ENCODE measurements at places on chromosomes 6 and 20.

DNA sequence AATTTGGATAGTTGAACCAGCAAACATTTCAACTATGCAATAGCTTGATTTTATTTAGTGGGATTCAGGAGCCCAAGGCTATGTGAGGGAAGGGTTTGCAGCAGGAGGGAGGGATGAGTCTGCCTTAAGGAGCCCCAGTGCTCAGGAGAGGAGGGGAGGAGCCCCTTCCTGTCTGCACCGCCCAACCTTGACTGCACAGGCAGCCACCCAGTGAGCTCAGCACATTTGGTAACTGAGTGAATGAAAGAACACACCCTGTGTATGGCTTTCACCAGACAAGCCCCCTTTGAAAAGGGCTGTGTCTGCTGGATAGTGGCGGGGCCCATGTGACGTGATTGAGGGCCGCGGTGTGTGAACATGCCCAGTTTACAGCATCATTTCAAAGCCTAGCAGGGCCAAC is 17.0 kb downstream of the DACT2 start:
- DNase-seq, result no peak

DNA sequence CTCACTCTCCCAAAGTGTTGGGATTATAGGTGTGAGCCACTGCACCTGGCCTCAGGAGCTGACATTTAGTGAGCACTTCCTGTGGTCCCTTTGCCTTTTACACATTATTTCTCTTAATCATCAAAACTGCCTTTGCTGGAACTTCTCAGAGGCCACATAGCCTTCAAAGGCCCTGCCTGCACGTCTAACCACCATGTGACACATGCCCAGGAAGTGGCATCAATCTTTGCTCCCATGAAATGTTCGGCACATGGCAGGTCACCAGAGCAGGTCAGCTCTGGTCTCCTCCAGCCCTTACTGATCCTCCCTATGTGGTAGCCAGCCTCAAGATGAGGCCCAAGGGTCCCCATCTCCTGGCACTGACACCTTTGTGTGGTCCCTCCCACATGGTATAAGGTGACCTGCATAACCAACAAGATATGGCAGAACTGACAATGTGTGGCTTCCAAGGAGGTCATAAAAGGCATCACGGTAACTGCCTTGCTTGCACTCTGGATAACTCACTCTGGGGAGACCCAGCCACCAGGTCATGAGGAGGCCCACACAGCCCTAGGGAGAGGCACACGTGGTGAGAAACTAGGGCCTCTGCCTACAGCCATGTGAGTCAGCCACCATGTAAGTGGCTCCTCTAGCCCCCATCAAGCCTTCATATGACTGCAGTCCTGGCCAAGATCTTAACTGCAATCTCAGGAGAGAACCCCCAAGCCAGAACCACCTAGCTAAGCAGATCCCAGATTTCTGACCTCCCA is 28.8 kb upstream of the HMGA1 start:
- no peak for DNase-seq

DNA sequence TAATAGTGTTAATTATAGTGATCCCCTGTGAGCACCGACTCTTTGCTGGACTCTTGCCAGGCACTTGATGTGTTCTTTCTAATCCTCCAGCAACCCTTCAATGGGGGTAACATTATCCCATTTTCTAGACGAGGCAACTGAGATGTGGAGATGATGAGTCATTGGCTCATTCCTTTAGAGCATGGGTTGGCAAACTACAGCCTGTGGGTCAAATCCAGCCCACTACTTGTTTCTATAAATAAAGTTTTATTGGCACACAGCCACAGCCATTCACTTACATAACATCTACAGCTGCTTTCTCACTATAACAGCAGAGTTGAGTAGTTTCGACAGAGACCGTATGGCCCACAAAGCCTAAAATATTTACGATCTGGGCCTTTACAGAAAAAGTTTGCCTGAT is 249.5 kb upstream of the KCNG1 start:
- no peak for DNase-seq

DNA sequence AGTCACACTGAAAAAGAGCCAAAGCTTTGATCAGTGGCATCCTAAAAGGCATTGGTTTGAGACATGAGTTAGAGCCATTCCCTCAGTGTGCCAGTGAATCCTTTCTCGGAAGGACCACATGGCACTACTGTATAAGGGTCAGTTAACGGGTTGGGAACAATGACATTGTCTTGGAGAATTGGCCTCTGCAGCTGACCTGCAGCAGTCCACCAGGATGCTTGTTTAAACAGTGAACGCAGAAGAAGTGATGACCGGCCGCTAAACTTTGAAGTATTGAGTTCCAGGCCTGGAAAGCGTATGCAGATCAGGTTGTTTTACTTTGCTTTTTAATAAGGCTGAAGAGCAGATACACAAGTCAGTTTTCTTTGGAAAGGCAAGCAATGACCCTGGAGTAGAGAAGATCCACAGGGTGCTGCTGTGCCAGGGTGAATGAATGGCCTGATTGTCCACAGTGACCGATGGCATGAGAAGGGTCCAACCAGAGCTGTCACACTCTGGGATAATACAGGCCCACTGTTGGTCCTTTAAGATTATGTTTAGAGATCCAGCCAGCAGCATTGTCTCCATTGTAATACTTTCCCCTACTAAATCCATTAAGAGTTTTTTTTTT is 57.8 kb downstream of the GMPR start:
- DNase-seq, result no peak

GRCh38 chr6:144718431-144718830 is 433.3 kb downstream of the UTRN start:
- no peak for DNase-seq

- DNase-seq, result no peak
These were observed 104.9 kb upstream of the NT5E start for GRCh38 chr6:85344996-85345395.

DNA sequence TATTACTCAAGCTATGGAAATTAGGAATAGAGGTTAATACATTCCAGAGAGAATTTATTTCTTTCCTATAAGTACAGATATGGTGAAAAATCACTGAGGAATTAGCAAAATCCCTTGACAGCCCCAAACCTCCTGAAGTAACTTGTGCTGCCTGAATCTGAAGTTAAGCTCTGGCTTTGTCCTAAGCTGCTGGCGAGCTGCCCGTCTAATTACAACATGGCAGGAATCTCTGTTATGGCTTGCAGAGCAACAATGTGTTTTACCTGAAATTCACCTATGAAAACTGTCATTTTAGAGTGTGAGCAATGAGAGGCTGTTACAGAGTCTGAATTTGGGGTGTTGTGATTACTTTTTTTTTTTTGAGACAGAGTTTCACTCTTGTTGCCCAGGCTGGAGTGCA is 22.5 kb upstream of the IYD start:
- no peak for DNase-seq

GRCh38 chr6:48782225-48782624 is 671.2 kb upstream of the PTCHD4 start:
- no peak for DNase-seq

- DNase-seq, result no peak
These were observed 196.6 kb downstream of the UST start for GRCh38 chr6:148943451-148943850.

- no peak for DNase-seq
These were observed 41.2 kb downstream of the PLCG1 start for GRCh38 chr20:41178495-41178894.

- DNase-seq, result no peak
These were observed 71.4 kb upstream of the MYLIP start for GRCh38 chr6:16057446-16057845.

DNA sequence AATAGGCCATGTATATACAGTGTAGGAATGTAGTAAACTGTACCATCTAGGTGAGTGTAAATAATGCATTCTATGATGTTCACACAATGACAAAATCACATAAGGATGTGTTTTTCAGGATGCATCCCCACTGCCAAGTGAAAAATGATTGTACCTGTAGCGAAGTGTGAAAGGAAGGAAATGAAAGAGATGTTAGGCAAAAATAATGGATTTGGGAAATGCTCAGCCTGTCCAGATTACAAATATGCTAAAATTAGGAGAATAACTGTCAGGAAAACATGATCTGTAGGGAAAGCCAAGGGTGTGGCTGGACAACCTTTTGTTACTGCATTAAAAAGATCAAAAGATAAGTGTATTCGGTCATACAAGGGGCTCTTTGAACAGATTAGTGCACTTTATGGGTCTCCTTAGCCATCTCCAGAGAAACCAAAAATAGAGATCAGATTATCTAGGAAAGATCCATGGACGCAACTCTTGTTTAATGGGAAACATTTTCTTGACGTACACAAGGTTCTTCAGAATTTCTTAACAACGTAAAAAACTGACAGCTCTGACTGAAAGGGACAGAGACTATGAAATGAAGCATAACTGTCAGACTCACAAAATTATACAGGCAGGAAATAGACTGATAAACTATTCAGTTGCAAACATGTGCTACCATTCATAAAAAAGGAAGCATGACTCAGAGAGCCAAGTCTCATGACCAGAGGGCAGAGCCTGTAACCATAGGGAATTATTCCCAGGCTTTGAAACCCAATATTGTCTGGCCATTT is 253.6 kb upstream of the RAB32 start:
- DNase-seq, result no peak

- no peak for DNase-seq
These were observed 940.5 kb upstream of the MANEA start for GRCh38 chr6:94636780-94637385.

DNA sequence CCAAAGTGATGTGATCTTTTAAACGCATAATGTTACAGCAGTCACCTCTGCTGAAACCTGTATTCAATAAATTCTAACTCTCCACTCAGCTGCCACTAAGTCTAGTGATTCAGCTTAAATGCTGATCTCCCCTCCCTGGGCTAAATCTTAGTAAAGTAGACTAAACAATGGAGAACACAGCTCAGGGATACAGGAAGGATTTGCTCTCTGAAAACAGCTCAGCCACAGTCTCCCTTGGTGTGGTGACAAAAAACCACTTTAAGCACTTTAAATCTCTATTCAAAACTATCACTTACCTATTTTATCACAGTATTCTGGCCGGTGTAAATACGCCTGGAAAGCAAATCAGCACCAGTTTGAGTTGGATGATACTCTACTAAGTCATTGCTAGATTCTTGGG is 130.6 kb downstream of the RFX6 start:
- DNase-seq, result no peak

DNA sequence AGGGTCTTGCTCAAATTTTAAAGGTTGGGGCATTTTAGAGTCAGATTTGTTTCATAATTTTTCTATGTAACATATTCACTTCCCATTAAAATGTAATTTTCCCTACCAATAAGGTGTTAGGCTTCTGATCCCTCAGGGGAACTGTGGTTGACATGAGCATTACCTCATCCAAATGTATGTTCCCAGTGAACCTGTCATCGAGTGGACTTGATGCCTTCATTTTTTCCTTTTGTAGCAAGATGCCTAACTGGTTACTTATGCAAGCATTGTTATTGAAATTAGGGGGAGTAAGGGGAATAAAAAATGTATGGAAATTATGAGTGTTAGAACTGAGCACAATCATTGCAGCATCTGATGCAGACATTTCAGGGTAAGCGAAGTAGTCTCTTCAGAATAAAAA is 360.5 kb downstream of the BCKDHB start:
- DNase-seq, result no peak

GRCh38 chr20:62216636-62217566 is 3.2 kb downstream of the HRH3 start:
- no peak for DNase-seq

DNA sequence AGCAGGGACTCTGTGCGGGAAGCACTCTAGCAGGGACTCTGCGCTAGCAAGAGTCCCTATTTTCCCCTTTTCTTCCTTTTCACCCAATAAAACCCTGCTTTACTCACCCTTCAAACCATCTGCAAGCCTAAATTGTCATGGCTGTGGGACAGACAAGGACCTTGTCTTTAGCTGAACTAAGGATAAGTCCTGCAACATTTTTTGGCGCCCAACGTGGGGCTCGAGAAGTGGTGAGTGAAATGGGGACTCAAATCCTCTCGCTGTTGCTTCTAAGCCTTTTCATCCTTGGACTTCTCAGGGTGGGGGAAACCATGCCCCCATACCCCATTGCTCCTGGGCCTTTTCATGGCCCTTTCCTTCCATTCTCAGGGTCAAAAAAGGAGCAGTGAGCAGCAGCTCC is 46.4 kb downstream of the IMPG1 start:
- DNase-seq, result no peak

GRCh38 chr6:41626917-41627316 is 11.4 kb upstream of the MDFI start:
- no peak for DNase-seq

- DNase-seq, result no peak
These were observed 29.3 kb upstream of the HFE start for GRCh38 chr6:26057899-26058298.

DNA sequence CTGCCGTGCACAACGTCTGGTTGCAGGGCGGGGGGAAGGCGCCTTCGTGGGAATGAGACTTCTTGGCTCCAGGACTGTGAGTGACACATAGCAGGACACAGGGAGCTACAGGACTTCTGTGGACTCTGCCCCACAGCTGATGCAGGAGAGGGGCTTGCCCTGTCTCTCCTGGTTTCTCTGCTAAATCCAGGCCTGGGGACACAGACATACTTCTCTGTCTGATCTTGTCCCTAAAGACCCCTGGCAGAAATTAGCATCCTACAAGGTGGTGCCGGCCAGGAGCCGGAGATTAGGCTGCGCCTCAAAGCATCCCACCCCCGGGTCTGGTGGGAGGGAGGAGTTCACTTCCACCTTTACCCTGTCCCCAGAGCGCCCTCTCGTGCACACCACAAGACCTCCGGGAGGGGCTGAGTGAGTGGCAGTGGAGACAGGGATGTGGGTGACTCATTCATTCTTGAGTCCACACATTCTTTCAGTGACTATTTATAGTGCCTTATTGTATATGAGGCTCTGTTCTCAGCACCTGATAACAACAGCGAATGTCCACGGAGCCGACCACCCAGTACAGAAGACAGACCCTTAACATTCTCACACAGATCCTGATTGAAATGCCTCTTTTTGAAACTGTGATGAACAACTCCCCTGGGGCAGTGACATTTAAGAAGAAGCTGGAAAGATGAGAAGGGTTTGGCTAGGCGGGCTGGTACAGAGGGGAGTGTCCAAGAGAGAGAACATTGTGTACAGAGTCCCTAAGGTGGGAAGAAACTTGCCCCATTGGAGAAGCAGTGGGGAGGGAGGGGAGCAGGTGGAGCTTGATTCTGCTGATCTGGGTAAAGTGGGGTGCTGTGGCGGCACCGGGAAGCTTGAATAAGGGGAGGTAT is 39.0 kb downstream of the GMPR start:
- DNase-seq, result no peak

DNA sequence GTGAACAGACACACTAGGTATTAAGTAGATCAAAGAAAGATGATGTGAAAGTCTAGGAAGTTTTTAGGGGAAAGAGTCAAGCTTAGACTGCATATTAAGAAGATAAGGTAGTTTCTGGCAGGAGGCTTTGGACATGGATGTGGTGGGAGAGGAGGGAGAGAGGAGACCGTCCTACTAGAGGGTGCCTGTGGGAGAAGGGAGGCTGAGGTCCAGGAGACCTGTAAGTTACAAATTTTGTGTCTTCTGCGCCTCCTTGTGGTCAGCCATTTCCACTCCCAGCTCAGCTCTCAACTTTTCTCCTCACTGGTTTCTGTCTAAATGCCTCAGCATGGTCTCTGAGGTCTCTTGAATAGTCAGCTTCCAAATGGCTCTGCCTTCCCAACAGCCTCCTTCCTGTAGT is 193.5 kb downstream of the UNC5CL start:
- peak; percentile 7 for DNase-seq
